Upper lobe of left lung (tissue), 6 donors: ENCODE measurements at places on chromosomes 11 and 22. TPM values are rescaled to one million over a fixed set of nuclear protein-coding genes. Genes with fewer than 3 reads are reported as not detected.

The TTC36 gene
- total RNA-seq: 1.5 TPM

The SLC25A18 gene
- 0.69 TPM for total RNA-seq

The ANGPTL5 gene
- total RNA-seq: 0.44 TPM

The ZNF202 gene
- total RNA-seq: 9.0 TPM

The E2F8 gene
- total RNA-seq: 1.0 TPM

The OR5D16 gene
- not detected for total RNA-seq

The TRIM22 gene
- total RNA-seq: 198 TPM

The CBX7 gene
- total RNA-seq: 55.3 TPM

The CST6 gene
- 27.8 TPM for total RNA-seq

The SMIM35 gene
- total RNA-seq: not detected

The BIRC3 gene
- 29.8 TPM for total RNA-seq

DNA sequence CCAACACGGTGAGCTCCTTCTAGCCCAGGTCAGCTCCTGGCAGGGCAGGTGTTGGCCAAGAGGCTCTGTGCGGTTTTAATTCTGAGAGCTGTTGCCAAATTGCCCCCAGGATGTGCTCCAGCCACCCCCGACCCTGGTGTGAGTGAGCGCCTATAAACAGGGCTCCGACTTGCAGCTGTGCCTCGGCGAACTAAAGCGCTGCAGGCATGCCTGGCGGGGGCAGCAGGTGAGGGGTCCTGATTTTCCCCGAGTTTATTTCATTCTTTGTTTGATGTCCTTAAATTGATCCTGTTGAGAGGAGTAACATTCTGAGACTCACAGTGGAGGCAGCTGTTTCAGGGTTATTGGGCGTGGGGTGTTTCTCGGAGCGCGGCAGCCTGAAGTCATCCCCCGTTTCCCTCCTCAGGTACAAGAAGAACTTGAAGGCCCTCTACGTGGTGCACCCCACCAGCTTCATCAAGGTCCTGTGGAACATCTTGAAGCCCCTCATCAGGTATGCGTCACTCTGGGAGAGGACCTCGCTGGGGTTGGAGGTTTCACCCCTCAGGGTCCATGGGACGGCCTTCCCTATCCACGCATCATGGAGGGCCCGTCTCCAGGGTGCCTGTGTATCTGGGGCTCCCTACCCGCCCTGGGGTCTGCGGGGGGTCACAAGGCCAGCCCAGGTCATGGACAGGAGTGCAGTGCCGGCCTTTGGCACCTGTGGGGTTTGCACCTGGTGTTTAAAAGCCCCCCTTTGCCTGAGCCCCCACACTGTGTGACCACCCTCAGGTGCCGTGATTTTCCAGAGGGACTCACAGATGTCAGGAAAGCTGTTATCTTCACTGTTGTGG lies 62.1 kb downstream of the ARHGAP8 start:
- DNase-seq: no peak

DNA sequence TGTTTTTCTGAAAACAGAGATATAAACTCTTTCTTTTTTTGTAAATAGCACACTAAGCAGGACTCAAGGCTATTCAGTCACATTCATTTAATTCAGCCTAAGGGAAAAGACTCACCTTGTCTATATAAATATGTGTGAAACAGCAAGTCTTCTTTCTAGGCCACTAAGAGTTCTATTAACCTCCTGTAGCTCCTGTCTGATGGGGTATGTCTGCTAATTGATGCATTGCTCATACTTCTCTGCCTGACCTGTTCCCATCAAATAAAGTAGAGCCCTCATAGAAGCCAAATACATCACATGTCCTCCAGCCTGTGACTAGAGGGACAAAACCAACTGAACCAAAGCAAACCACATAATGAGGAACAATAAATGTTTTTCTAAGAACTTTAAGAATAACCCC lies 68.2 kb downstream of the MSANTD4 start:
- no peak for DNase-seq

GRCh38 chr22:29108137-29108536 lies 35.3 kb downstream of the KREMEN1 start:
- DNase-seq: no peak

DNA sequence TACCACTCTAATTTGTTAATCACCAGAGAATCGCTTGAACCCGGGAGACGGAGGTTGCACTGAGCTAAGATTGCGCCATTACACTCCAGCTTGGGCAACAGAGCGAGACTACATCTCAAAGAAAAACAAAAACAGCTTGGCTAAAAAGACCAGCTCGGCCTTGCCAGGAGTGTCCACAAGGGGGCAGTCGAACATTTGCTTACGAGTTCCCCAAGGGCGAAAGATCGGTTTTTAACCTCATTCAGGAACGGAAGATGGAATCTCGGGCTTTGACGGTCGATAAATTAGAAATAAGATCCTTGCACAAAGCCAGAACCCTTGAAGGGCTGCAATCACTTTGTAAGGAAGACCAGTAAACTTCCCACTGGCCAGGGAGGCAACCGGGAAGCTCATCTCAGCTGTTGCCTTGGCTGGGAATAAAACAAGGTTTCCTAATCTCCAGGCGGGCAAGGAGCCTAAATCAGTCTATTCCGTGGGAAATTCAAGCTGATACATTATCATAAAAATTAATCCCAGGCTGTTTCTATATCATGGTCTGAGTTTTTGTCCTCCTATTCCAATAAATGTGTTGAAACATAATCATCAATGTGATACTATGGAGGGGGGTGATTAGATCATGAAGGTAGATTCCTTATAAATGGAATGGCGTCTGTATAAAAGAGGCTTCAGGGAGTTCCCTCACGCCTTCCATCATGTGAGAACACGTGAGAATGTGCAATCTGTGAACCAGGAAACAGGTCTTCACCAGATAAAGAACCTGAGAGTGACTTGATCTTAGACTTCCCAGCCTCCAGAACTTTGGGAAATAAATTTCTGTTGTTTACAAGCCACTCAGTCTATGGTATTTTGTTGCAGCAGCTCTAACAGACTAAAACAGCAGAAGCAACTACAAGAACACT lies 14.9 kb upstream of the SLC29A2 start:
- peak; percentile 86 for DNase-seq

DNA sequence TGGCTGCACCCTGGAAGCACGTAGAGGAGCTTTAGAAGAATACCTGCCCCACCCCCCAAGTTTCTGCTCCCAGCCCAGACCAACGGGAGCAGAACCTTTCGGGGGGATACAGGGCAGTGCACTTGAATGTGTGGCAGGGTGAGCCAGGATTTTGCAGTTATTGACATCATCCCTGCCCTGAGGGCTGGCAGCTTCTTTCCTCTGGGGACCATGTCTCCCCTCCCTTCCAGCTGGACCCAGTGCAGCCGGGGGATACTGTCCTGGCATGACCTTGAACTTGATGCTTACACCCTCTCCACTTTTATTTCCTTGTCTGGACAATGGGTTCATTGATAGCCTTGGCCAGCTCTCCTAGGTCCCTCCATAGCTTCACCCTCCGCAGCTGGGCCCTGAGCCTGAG lies 4.1 kb upstream of the CABP7 start:
- DNase-seq: no peak

GRCh38 chr11:11937957-11938356 lies 70.5 kb downstream of the DKK3 start:
- no peak for DNase-seq

GRCh38 chr11:64276653-64277431 lies 7.6 kb downstream of the BAD start:
- no peak for DNase-seq

DNA sequence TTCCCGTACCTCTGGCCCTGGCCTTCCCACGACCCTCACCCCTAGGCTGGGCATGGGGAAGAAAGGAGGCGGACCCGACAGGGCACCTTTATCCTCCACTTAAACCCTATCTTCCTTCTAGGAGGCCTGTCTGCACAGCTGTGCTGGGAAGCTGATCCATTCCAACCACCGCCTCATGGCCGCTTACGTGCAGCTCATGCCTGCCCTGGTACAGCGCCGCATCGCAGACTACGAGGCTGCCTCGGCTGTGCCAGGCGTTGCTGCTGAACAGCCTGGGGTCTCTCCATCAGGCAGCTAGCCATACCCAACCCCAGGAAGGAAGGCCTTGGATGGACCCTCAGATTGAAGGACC lies 599 bp downstream of the TIMM10B start:
- peak; percentile 34 for DNase-seq

DNA sequence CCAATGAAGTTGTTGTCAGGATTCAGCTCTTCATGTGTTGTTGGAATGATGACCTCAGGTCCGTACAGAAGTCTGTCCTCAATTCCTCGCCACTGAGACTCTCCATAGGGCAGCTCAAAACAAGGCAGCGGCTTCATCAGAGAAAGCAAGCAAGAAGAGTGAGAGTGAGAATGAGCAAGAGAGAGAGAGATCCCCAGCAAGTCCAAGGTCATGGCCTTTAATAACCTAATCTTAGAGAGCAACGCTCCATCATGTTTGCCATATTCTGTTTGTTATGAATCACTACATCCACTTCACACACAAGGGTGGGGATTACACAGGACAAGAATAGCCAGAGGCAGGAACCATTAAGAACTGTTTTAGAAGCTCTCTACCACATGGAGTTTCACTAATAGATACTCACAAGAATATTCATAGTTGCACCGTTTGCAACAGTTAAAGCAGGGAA lies 23.3 kb upstream of the MMP7 start:
- DNase-seq: no peak

GRCh38 chr22:22955866-22956535 lies 68.4 kb downstream of the IGLL5 start:
- no peak for DNase-seq

DNA sequence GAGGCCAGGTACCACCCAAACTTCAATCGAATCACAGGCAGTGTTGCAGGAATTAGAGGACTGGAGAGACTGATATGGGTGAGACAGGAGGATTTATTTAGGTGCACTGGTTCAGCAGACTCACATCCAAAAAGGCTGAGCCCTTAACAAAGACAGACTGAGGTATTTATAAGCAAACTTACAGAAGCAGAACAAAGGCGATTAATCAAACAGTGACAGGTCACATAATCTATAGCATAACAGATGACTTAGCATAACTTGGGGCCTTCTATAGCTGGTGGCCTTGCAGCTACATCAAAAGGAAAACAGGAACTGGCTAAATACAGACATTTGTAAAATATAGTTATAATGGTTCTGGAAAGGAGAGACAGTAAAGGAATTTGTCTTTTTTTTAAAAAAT lies 2.1 kb downstream of the APOBEC3B start:
- no peak for DNase-seq

DNA sequence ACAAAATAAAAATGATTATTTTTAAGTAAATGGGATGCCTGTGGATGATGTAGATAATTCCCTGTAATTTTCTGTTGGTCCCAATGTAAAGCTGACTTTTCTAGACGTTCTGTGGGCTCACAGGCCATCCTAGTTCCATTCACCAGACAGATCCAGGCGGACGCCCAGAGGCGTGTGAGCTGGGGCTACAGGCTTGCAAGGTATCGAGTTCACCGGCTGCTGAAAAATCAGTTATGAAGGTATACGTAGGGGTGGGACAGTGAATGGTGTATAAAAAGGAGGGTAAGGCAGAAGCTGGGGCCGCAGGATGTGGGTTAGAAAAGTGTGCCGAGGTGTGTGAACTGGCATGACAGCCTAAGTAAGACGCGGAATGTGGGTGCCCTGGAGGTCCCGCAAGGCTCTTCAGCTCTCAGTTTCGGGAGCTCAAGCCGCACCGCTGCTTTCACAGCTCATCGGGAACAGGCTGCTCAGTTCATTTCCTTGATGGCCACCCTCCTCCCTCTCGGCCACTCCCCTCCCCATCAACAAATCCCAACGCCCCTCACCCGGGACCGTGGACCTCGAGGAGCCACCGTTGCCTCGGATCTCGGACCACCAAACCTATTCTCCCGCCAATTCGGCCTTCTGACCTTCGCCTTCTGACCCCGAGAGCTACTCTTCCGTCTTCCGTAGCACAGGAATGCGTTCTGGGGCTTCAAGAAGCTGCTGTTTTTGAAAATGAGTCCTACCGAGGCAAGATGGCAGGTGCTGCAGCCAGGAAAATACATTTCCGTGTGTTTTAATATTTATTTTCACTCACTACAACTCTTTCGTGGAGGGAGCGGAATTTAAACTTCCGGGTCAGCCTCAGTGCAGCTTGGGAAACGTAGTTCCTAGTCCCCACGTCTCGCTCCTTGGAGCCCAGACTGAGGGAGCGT lies at the start of gene XNDC1N:
TSS of gene XNDC1N (minus strand) at position 775 of the 917 bp plus-strand sequence. CDS start 5,241 bp downstream, outside the sequence.
- peak; percentile 74 for DNase-seq

GRCh38 chr11:122879785-122880184 lies 2.8 kb upstream of the JHY start:
- no peak for DNase-seq

- no peak for DNase-seq
Measured at GRCh38 chr11:93663021-93663420, 1.5 kb downstream of the CEP295 start.

DNA sequence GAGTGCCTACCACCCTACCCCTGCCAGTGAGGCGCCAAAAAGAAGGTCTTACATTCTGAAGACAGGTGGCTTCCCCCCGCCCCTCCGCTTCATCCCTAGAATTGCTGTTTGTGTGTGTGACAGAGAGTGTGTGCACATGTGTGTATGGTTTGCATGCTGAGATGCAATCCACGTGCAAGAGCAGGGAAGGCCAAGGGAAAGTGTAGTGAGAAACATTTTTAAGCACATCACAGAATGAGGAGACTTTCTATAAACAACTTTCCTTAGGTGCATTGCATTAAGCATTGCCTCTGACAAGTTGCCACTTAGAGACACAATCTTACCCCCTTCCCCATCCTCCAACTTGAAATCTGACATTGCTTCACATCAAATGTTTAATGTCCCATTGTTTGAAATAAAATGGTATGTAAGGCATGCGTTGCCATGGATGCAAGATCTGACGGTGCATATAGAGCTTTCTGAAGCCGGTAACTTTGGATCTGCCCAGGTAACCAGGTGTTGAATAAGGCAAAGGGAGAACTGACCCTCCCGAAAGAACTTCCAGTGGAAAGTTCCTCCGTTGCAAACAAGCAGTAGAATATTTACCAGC lies 21.4 kb downstream of the FJX1 start:
- no peak for DNase-seq

GRCh38 chr11:66133216-66133775 lies 63.2 kb downstream of the PACS1 start:
- no peak for DNase-seq

DNA sequence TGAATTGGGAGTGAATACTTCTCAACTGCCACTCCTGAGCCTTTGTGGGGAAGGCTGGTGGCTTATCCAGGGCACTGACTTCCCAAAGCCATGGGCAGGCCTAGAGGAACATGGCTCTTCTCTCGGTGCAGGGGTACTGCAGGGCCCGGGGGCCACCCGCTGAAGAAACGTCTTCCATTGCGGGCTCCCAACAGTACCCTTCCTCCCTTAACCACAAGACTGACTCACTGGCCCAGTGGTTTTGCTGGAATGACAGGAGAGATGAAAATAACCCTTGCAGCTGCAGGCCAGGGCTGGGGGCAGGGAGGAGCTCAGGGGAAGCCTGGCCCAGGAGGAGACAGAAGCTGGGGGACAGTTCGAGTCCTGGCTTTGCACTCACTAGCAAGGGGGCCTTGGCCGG lies 13.5 kb downstream of the TXN2 start:
- DNase-seq: peak; percentile 28

DNA sequence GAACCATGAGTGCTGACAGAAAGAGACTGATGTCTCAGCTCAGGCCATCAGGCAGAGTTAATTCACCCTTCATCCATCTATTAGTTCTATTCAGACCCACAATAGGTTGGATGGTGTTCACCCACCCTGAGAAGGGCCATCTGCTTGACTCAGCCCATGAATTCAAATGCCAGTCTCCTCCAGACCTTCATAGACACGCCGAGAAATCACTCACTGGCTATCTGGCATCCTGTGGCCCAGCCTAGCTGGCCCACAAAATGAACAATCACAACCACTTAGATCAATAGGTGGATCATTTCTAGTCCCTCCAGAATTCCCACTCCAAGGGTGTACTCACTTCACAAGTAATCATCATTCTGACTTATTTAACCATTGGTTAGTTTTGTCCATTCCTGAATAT lies 58.2 kb downstream of the MYEOV start:
- no peak for DNase-seq
